ENCODE measurements at places on chromosomes 12 and 14.

DNA sequence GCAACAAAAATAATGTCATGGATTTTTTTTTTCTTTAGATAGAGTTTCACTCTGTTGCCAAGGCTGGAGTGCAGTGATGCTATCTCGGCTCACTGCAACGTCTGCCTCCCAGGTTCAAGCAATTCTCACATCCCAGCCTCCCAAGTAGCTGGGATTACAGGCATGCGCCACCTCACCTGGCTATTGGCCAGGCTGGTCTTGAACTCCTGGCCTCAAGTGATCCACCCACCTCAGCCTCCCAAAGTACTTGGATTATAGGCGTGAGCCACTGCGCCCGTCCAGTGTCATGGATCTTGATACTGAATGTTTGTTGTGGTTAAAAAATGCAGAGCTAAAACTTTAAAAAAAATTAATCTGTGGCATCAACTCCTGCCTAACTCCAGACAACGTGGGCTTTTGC, 107.8 kb upstream of the PTPRB start:
- H3K4me1 ChIP-seq, result no peaks in the 10 kb centered on the region
- H3K27ac ChIP-seq, result no peak overlapping the region
- no peak overlapping the region for H3K4me3 ChIP-seq
- no peaks in the 10 kb centered on the region for H3K36me3 ChIP-seq

DNA sequence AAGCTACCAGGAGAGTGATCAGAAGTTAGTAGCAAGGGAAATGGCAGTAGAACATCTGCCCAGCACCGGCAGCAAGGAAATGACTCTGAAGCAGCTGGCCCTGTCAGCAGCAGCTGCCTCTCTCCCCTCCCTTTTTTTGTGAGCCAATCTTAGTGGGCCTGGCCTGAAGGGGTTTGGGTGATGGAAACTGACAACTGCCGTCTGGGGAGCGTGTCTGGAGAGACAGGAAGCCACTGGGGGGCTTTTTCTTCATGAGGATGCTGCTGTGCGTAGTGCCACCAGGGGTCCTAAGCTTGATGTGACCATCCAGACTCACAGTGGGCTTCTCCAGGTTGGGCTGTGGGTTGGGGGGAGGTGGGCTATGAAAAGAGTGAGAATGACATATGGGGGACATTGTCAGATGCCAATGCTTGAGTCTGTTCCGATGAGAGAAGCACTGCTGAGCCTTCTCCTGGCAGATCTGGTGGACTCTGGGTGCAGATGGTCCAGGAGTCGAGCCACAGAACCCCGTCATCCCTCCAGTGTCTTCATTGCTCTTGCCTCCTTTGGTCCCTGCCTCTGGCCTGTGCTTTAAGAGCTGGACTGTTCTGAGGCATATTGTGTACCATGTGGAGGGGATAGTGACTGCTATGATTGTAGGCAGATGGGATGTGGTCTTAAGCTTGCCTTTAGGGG, 87.6 kb upstream of the HIF1A start:
- H3K36me3 ChIP-seq, result no peaks in the 10 kb centered on the region
- no peak overlapping the region for H3K27ac ChIP-seq
- no peaks in the 10 kb centered on the region for H3K4me1 ChIP-seq
- no peaks in the 10 kb centered on the region for H3K27me3 ChIP-seq

- no peak overlapping the region for H3K4me3 ChIP-seq
- H3K27me3 ChIP-seq, result no peaks in the 10 kb centered on the region
Measured at GRCh38 chr12:25295361-25295760, 44.6 kb upstream of the KRAS start.

DNA sequence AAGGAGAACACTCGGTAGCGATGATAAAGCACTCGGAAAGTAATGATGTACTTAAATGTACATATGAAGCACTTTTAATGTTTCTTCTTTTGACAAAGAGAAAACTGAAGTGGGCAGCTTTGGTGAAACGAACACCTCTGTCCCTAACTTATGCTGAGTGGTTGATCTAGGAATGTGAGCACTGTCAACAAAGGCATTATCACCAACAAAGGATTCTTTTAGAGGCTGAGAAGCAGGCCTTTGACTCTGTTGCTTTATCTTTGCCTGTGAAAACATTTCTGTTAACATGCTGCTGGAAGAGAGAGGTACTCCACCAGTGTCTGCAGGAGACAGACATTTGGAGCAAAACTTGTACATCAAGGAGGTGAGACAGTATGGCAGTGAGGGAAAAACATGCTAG, 103.2 kb upstream of the VRK1 start:
- no peak for DNase-seq
- no peaks in the 10 kb centered on the region for H3K36me3 ChIP-seq
- H3K4me1 ChIP-seq, result no peaks in the 10 kb centered on the region
- H3K27me3 ChIP-seq, result no peaks in the 10 kb centered on the region
- H3K4me3 ChIP-seq, result no peak overlapping the region

- no peaks in the 10 kb centered on the region for H3K27me3 ChIP-seq
- no peaks in the 10 kb centered on the region for H3K36me3 ChIP-seq
- H3K27ac ChIP-seq, result no peak overlapping the region
- H3K4me3 ChIP-seq, result no peak overlapping the region
- DNase-seq, result no peak
Measured at GRCh38 chr12:5716201-5716600, 228.9 kb downstream of the ANO2 start.

GRCh38 chr12:32482226-32482625, 82.9 kb downstream of the FGD4 start:
- no peaks in the 10 kb centered on the region for H3K27me3 ChIP-seq
- no peak for DNase-seq
- H3K36me3 ChIP-seq, result no peaks in the 10 kb centered on the region
- H3K4me3 ChIP-seq, result no peak overlapping the region
- H3K4me1 ChIP-seq, result no peaks in the 10 kb centered on the region

- no peak overlapping the region for H3K27ac ChIP-seq
- peaks cover 30% of the 10 kb centered on the region for H3K4me1 ChIP-seq
- no peak for DNase-seq
- H3K4me3 ChIP-seq, result no peak overlapping the region
Measured at GRCh38 chr12:45667761-45668160, 61.7 kb upstream of the ARID2 start.

DNA sequence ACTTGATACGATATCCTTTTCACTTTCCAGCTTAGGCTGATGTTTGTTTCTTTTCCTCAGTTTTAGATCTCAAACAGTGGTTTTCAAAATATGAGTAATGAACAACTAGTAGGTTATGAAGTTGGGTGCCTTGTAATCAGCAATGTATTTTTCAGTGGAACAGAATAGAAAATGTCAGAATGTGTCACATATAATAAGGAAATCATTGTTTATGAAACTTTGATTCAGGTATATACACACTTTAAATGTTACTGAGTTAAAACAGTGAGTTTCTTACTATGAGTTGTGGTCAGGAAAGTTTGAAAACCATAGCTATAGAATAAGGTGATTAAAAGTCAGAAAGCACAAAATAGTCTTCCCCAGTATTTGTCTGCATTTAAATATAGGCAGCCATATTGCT, 39.8 kb downstream of the TBK1 start:
- no peaks in the 10 kb centered on the region for H3K36me3 ChIP-seq
- no peaks in the 10 kb centered on the region for H3K27me3 ChIP-seq
- no peaks in the 10 kb centered on the region for H3K4me1 ChIP-seq
- H3K27ac ChIP-seq, result no peak overlapping the region
- no peak for DNase-seq

- H3K4me3 ChIP-seq, result no peak overlapping the region
- H3K36me3 ChIP-seq, result no peaks in the 10 kb centered on the region
- no peak overlapping the region for H3K27ac ChIP-seq
Measured at GRCh38 chr14:36940476-36940875, 231.9 kb downstream of the SLC25A21 start.

DNA sequence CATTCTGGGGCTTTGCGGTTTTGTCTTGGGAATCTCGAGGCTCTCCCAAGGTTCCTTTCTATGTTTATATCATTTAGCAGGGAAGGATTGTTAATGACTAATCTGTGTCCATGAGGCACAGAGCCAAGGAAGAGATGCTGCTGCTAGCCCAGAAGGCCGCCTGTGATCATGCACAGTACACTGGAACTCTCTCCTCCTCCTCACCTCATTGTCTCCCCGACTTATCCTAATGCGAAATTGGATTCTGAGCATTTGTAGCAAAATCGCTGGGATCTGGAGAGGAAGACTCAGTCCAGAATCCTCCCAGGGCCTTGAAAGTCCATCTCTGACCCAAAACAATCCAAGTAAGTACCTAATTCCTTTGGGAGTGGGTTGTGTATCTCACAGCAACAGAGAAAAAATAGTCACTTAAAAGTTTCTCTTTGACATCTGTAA, at the start of gene NR1H4:
NR1H4 (plus strand) TSS at position 151 of the 435 bp plus-strand sequence. CDS start 19,458 bp downstream, outside the sequence.
- H3K27ac ChIP-seq, result no peak within 1 kb of the TSS
- DNase-seq, result no peak
- no peak within 1 kb of the TSS for H3K4me3 ChIP-seq
- no peaks in the 10 kb centered on the region for H3K36me3 ChIP-seq

DNA sequence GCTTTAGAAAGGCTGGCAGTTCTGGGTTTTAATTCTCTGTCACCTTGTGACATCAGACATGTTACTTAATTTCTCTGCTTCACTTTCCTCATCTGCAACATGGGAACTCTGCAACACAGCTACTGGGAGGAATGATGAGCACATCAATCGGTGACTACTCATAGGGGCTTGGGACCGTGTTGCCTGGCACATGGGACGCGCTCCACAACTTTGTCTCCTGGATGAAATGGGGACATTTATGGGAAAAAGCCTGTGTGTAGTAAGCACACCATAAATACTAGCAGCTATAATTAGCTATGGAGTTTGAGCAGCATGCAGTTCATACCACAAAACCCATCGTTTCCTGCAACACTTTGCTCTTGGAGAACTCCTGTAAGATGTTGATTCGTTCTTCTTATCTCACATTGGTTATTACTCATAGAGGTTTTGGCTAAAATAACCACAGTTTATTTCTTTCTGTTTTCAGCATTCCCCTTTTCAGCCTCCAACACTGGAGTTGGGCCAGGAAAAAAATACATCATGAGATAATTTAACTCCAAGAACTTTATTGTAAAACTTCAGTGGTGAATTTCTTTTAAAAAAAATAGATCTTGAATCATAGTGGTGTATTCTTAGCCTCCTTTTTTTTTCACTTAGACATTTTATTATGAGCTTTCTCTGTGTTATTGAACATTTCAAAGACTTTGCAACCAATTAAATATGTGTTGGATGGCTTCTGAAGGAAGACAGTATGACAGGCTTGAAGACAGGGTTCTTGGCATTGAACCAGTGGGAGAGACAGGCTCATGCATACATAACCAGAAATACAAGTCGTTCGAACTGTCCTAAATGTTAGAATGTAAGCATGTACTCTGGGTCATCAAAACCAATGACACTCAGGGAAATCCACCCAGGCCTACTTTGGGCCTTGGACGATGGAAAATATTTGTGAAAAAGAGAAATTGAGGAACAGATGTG, 72.7 kb downstream of the RIN3 start:
- H3K27me3 ChIP-seq, result no peaks in the 10 kb centered on the region
- peak overlapping the region; percentile 55 for H3K4me3 ChIP-seq
- no peaks in the 10 kb centered on the region for H3K36me3 ChIP-seq
- peak overlapping the region; percentile 60 for H3K27ac ChIP-seq

DNA sequence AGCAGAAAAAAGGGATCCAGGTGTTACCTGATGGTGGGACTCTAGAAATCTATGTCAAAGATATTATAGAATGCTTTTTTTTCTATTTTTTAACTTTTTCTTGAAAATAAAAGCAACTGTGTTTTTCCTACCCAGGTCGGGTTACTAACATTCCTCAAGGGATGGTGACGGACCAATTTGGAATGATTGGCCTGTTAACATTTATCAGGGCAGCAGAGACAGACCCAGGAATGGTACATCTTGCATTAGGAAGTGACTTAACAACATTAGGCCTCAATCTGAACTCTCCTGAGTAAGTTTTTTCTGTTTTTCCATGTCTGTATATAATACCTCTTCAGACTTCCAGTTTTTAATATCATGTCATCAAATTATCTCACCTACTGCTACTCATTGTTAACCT, 27.6 kb upstream of the KCNMB4 start:
- no peak for DNase-seq
- H3K4me3 ChIP-seq, result no peak overlapping the region
- H3K4me1 ChIP-seq, result no peaks in the 10 kb centered on the region
- H3K27me3 ChIP-seq, result no peaks in the 10 kb centered on the region
- H3K27ac ChIP-seq, result no peak overlapping the region

GRCh38 chr12:45216983-45217485, 1.1 kb downstream of the ANO6 start:
- H3K36me3 ChIP-seq, result no peaks in the 10 kb centered on the region
- H3K4me1 ChIP-seq, result peaks cover 22% of the 10 kb centered on the region
- H3K27ac ChIP-seq, result peak overlapping the region; percentile 85
- H3K4me3 ChIP-seq, result peak overlapping the region; percentile 94
- no peak for DNase-seq

GRCh38 chr14:89357655-89358297, 59.3 kb downstream of the FOXN3 start:
- DNase-seq, result no peak
- no peaks in the 10 kb centered on the region for H3K36me3 ChIP-seq
- peaks cover 6% of the 10 kb centered on the region for H3K4me1 ChIP-seq
- no peaks in the 10 kb centered on the region for H3K27me3 ChIP-seq
- no peak overlapping the region for H3K27ac ChIP-seq
- H3K4me3 ChIP-seq, result no peak overlapping the region

- H3K36me3 ChIP-seq, result no peaks in the 10 kb centered on the region
- no peaks in the 10 kb centered on the region for H3K27me3 ChIP-seq
Measured at GRCh38 chr12:30845676-30846075, 80.9 kb upstream of the TSPAN11 start.

GRCh38 chr14:37251775-37252174, 54.0 kb downstream of the MIPOL1 start:
- no peak overlapping the region for H3K27ac ChIP-seq
- DNase-seq, result no peak
- no peak overlapping the region for H3K4me3 ChIP-seq
- no peaks in the 10 kb centered on the region for H3K36me3 ChIP-seq
- no peaks in the 10 kb centered on the region for H3K4me1 ChIP-seq

GRCh38 chr14:43184540-43184939, 1322.5 kb downstream of the FSCB start:
- DNase-seq, result no peak
- no peaks in the 10 kb centered on the region for H3K27me3 ChIP-seq
- H3K4me3 ChIP-seq, result no peak overlapping the region
- H3K36me3 ChIP-seq, result no peaks in the 10 kb centered on the region

DNA sequence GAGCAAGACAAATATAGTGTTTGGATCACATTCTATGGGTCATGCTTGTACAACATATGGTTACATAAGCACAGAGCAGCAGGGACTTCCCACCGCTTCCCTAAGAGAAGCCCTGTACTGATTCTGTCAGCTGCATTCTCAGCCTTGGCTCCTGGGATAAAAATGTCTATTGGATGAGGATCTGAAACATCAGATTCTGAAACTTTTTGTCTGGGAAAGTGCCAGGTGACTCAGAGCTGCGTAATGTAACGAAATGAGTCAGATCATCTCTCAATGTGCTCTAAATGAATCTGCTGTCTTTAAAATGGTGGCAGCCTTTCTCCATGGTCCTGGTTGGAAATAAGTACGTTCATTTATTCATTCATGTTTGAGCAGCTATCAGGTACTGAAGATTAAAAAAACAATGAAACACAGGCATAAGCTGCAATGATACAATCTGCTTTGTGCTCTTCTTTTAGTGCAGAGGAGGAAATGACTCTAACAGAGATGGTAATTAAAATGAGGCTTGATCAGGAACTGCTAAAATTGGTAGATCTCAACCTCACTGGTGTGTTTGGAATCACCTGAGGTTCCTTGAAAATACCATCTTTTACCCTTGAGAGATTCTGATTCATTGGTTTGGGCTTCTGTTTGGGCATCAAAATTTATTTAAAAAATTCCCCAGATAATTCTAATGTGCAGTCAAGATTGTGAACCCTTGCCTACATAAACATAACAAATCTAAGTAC, 99.1 kb upstream of the NAP1L1 start:
- no peaks in the 10 kb centered on the region for H3K36me3 ChIP-seq
- no peak overlapping the region for H3K27ac ChIP-seq
- no peaks in the 10 kb centered on the region for H3K4me1 ChIP-seq
- no peak overlapping the region for H3K4me3 ChIP-seq

- H3K27me3 ChIP-seq, result no peaks in the 10 kb centered on the region
- DNase-seq, result no peak
Measured at GRCh38 chr12:70290116-70290515, 46.9 kb downstream of the CNOT2 start.

Measured in CD8-positive, alpha-beta memory T cell (primary cell).